ENCODE measurements at places on chromosomes 6 and 20. TPM values are rescaled to one million over a fixed set of nuclear protein-coding genes. Genes with fewer than 3 reads are reported as not detected.

Gene TCEA2
- 31.1 TPM for total RNA-seq

Gene FBXO9
- 74.6 TPM for total RNA-seq

Gene PLCB1
- total RNA-seq: 14.1 TPM

Gene SLC26A8
- 2.0 TPM for total RNA-seq

Gene HM13
- total RNA-seq: 48.2 TPM

Measured in subcutaneous adipose tissue (tissue), 4 donors.